ENCODE measurements at places on chromosomes 6 and 20.

- no peak for DNase-seq
Measured at GRCh38 chr6:51339728-51340127, 521.1 kb downstream of the TFAP2B start.

- DNase-seq, result peak; percentile 74
Measured at GRCh38 chr6:29967379-29968010, 25.2 kb downstream of the HLA-A start.

DNA sequence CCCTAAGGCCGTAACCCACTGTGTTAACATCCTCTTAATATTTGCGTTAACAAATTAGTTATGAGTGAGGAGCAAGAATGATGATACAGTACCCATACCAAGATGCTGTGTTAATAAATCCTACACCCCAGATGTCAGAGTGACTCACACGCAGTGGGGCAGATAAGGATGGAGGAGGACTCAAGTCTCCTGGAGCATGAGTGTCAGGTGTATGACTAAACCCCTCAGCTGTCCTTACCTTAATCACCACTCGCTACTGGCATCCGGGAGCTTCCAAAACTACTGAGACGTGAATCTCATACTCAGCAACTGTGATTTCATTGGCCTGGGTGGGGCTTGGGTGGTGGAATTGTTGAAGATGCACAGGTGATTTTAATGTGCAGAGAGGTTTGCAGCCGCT lies 131.3 kb upstream of the MTHFD1L start:
- no peak for DNase-seq

DNA sequence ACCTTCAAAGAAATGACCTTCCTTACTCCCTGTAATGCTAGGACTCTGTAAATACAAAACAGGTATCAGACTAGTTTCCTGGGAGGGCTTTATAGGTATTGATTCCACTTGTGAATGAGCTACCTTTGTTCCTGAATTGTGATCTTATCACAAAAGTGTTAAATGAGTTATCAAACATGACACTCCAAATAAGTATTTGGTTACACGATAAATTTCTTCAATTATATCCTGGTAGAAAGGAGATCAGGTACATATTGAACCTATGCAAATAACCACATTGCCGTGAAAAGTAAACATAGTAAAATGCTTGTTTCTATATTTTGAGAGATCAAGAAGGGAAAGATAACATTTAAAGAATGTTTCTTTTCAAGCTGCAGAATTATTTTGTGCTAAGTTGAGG lies 285.3 kb downstream of the HIVEP2 start:
- no peak for DNase-seq

DNA sequence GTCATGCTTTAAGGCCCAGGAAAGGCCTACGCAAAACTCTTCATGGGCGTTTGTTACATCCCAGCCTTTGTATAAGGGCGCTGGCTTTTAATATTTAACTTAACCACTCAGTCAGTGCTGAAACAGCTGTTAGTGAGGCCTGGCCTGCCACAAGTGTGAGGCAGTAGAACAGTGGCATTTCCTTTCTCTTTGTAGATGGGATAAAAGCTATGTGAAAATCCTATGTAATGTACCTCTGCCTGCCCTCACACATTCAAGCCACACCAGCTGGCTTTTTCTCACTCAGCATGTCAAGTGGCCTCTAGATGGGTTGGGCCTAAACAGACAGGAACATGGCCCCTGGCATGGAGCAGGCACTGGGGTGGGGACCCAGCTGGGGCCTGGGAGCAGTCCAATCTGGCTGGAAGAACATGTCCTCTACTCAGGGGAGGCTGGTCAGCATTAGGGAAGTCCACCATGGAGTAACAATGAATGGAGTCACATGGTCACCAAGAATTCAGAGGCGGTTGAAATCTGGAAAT lies 20.7 kb downstream of the CGA start:
- DNase-seq, result no peak

DNA sequence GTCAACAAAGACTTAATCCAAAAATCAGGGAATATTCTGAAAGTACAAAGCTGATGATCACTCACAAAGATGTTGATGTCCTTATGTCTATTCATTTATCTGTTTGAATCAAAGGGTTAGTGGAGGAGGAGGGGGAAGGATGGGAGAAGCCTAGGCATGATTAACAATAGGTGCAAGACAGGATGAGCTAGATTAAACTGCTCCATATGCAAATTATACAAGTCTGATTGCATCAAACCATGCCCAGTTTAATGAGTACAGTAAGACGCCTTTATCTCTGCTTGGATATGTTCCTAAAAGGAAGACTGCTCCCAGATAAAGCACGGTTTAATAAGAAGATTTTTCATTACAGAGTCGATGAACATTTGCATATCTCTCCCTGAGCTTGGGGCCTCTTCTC lies 626.4 kb upstream of the NOX3 start:
- DNase-seq, result no peak

DNA sequence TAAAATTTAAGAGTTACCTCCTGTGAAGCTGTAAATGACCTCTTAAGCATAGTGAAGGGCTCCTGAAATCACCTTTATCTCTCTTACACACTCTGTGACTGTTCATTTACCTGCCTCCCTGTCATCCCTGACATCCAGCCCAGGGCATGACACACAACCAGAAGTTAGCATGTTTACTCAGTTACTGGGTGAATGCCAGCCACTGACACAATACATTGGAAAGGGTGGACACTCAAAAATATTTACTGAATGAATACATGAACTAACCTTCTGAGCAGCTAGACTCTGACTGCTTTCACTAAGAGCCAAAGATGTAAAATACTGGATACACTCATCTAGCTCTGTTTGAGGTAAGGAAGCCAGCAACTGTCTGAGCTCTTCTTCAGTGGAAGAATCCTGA lies 25.3 kb downstream of the SERAC1 start:
- DNase-seq, result no peak

- DNase-seq, result no peak
Measured at GRCh38 chr20:46934746-46935287, 40.2 kb downstream of the EYA2 start.
